Stimulated activated CD4-positive, alpha-beta T cell treated with anti-CD3 and anti-CD28 coated beads, Interleukin-12 subunit alpha, Interleukin-12 subunit beta, amount 100 ng/mL, for 4 hours (primary cell): ENCODE measurements at places on chromosomes 3 and 15.

DNA sequence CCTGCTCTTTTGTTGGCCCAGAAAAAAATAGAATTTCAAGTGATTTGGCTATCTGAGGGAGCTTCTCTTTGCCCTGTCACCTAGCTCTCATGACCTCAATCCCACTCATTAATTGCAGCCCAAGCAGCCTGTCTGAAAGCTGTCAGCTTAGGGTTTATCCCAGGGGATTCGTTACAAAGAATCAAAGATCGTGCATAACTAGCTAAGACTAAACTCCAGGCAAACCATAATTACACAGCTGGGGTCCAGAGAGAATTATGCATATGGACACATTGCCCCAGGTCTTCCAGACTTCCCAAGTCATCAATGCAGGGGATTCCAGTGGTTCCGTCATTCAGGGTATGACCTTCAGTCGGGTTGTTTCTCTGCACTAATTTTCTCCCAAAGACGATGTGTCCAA, 91.6 kb upstream of the CBLB start:
- no peak for DNase-seq

- no peak for DNase-seq
Observed at GRCh38 chr15:40836020-40836419, 7.5 kb upstream of the PPP1R14D start.

- DNase-seq, result no peak
Observed at GRCh38 chr15:89462198-89462912, 34.0 kb downstream of the RHCG start.

- DNase-seq, result no peak
Observed at GRCh38 chr3:180835501-180835900, 77.0 kb upstream of the FXR1 start.

GRCh38 chr3:141370065-141370533, 1.8 kb downstream of the ZBTB38 start:
- peak; percentile 21 for DNase-seq
